ENCODE measurements at places on chromosomes 12 and 14.

- no peak for DNase-seq
Observed at GRCh38 chr12:79200176-79200575, 335.6 kb downstream of the SYT1 start.

DNA sequence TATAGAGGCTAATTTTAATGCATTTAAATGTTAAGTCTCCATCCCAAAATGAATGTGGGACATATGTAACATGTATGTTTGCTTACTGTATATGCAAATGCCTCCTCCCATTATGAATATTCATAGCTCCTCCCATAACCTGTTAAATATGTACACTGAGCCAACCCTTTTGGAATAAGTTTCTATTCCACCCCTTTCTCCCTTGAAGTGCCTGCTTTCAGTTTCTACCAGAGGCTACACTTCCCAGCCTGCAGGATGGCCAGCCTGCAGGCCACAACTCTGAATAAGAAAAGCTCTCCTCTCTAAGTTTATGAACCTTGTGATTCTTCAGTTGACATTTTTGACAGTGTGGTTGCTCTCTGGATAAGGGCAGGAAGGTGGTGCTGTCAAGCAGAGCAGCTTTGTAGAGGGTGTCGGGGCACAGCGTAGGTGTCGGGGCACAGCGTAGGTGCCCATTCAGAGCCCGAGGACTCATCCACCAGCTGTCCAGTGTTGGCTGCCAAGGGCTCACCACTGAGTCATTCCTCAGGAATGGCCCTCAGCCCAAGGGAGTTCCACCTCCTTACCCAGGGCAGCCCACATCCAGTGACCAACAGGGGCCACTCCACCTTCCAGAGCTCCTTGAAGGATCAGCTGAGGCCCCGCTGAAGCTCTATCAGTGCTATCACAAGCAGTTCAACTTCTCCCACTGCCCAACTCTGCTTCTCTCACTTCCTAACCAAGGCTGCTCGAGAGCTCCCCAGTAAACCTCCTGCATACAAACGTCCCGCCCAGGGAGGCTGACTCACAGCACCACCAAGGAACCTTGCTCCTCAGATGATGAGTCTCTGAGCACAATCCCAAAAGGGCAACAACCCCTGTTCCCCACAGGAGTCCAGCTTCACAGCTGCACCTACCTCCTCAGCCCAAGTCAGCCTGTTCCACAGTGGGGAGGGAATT, 31.4 kb downstream of the VWF start:
- peak; percentile 56 for DNase-seq

GRCh38 chr14:53570411-53571387, 385.9 kb downstream of the BMP4 start:
- no peak for DNase-seq

DNA sequence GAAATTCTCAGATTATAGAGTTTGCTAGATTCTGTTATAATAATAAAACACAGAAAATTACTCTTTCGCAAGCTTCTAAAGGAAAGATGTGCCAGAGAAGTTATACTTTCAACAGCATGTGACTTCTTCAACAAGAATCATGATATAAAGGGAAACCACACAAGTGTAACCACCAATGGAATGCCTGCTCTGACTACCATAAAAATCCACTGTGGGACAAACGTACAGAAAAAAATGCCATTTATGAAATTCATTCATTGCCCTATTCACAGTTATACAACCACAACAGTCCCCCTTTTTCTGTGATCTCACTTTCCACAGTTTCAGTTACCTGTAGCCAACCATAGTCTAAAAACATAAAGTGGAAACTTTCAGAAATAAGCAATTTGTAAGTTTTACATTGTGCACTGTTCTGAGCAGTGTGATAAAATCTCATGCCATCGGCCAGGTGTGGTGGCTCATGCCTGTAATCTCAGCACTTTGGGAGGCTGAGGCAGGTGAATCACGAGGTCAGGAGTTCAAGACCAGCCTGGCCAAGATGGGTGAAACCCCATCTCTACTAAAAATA, 3.2 kb downstream of the CATSPERB start:
- no peak for DNase-seq

GRCh38 chr12:109538191-109538863, 35.0 kb downstream of the MMAB start:
- DNase-seq = no peak

- DNase-seq = peak; percentile 80
Observed at GRCh38 chr14:76872796-76873432, 46.7 kb downstream of the LRRC74A start.

GRCh38 chr14:33618361-33619105, 332.3 kb downstream of the EGLN3 start:
- no peak for DNase-seq

GRCh38 chr14:101394374-101394773, 166.9 kb upstream of the DIO3 start:
- DNase-seq = no peak

GRCh38 chr14:105287249-105288102, 13.3 kb downstream of the BRF1 start:
- no peak for DNase-seq

GRCh38 chr14:59986556-59987059, 66.7 kb downstream of the LRRC9 start:
- DNase-seq = no peak

DNA sequence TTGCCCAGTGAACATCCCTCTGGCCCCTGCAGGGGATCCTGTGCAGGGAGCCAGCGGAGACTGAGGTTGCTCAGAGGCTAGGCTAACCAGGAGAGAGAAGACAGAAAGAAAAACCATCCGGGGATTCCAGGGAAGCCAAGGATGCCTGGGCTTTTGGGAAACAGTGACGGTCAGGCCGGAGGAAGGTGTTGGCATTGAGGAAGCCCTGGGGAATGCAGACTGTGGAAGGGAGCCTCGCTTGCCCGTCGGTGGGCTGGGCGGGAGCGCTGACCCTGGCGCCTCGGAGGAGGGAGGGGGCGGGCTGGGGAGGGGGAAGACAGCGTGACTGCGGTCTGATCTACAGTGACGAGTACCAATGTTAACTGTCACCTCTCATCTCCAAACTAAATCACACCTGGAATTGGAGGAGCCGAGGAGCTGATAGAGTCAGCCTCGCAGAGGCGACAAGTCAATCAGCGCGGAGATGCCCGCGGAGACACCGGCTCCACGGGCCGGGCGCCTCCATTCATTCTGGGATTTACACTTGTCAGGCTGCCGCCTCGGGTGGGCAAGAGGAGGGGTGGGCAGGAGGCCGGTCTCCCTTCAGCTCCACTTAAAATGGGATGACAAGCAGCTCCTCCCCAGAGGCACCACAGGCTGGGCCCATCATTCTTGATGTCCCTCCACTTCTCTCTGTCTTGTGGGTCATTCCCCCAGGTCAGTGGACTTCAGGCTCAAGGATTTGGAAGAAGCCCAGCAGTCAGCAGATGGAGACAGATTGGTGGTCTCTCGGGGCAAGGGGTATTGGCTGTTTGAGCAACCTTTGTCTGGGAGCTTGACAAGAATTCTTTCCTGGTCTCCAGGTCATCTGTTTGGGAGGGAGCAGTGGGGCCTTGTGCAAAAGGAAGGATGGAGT, 20.4 kb upstream of the GPATCH2L start:
- DNase-seq = no peak

- DNase-seq = no peak
Observed at GRCh38 chr12:82015623-82016347, 256.6 kb upstream of the PPFIA2 start.

- no peak for DNase-seq
Observed at GRCh38 chr14:20331053-20331613, 1.9 kb downstream of the CCNB1IP1 start.

DNA sequence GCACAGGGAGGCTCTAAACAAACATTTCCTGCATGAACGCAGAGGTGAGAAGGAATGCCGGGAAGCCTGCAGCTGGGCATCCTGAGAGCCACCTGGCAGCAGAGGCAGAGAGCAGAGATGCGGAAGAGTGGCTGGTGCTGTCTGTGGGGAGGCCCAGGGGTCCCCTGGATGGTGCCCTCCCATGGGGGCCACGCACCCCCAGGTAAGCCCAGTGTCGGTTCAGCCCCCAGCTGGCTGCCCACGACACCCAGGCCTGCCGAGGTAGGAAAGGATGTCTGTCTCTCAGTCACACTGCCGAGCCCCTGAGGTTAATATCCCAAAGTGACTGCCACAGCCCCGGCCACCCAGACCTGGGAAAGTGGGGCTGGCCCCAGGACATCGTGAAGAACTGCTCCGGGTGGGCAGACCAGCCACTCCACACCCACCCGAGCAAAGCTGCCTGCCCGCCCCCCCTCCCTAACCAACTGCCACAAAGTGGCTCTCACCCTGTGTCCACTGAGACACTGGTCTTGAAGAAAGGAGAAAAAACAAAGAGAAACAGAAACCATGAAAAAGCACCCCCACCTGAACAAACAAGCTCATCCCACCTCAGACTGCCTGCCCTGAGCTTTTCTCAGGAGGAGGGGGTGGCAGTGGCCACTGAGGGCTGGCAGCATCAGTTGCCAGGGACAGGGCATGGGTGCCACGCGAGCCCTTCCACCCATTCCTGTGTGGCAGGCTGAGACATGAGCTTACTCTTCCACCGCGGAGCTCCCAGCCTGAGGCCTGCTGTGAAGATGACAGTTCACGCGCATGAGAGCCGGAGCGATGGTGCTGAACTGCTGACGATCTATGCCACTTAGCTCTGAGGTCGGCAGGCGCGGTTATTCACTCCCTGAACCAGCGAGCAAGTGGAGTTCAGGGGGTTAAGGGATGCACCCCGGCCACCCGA, 40.8 kb downstream of the CCDC88C start:
- no peak for DNase-seq

- DNase-seq = no peak
Observed at GRCh38 chr12:49984476-49985359, 12.0 kb downstream of the AQP6 start.

- DNase-seq = no peak
Observed at GRCh38 chr12:66978802-66979201, 290.4 kb upstream of the CAND1 start.

DNA sequence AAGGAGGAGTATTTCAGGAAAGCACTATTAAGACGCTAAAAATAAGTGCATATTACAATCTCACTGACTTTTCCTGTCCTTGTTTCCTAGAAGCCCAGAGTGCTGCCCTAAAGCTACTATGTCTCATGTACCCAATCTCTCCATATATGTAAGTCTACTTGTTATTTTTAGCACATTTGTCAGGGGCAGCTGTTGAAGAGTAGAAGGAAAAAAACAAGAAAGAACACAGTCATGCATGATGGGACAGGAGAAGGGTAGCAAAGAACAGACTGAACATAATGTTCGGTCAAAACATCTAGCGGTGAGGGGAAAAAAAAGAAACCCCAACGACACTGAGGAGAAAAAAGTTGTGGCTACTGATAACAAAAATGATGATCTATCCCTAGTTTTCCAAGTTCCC, 14.3 kb downstream of the YBX3 start:
- no peak for DNase-seq

- no peak for DNase-seq
Observed at GRCh38 chr14:68016255-68016914, 196.8 kb downstream of the RAD51B start.

DNA sequence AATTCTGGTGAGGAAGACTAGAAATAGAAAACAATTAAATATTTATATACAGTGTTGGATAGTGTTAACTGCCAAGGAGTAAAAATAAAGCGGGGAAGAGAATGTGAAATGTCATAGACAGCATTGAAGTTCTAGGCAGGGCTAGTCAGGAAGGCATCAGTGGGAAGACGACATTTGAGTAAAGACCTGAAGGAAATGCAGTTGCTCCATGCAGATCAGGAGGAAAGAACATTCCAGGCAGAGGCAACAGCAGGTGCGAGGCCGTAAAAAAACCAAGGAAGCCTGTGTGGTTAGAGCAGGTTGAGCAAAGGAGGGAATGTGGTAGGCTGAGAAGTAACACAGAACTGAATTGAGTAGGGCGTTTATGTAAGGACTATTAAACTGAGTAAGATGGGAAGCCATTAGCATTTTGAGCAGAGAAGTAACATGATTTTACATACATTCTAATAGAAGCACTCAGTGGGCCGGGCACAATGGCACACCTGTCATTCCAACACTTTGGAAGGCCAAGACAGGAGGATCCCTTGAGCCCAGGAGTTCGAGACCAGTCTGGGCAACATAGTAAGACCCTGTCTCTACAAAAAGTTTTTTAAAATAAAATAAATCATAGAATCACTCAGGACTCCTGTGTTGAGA, 14.9 kb downstream of the SLC35E3 start:
- no peak for DNase-seq

DNA sequence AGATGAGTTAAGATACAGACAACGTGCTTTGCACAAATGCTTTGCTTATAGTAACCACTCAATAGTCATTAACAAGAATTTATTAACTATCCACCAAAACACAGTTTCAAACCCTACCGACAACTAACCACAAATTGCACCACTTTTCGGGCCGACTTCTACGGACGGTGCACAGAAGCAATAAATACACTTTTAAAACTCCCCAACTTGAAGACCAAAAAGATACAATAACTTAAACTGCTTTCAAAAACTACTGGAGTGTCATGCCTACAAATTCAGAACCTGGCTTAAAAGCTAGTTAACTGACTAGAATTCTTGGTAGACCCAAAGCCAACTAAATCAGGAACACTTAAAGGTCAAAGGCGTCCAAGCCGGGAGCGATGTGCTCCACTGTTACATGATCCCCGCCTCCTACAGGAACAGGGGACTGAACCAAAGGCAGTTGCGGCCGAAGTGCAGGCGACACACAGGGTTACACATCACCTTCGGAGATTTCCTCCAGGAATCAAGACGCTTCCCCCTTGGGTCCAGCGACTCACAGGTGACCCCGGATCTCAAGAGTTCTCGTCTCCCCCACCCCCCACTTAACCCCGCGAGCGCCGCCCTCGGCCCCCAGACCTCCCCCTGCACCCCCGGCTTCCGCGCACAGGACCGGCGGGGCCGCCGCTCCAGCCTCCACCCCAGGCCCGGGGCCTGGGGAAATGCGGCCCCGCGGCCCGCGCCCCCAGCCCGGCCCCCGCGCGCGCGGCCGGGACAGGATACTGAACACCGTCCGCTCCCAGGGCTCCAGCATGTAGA, 507 bp downstream of the SPTSSA start:
- peak; percentile 72 for DNase-seq

DNA sequence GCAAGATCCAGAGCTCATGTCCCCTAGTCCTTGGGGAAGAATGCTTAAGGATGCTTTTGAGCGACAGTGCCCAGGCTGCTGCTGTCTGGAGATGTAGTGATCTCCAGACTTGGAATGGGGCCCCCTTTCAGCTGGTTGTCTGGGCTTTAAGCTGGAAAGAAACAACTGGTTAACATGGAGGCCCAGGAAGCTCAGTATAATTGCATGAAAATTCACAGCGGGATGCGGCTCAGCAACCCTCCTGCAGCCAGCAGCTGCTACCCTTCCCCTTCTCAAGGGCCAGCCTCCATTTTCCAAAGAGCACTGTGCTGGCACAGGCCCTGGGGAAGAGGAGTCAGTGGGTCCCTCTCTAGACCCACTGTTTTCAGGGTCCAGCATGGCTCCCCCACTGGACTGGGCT, 26.3 kb downstream of the RAB35 start:
- no peak for DNase-seq

GRCh38 chr12:129779033-129779432, 124.8 kb downstream of the TMEM132D start:
- DNase-seq = no peak
